NCI-H187 treated with DMSO at 0.1 percent for 48 hours (cell line): ENCODE measurements at places on chromosomes 3 and 15.

DNA sequence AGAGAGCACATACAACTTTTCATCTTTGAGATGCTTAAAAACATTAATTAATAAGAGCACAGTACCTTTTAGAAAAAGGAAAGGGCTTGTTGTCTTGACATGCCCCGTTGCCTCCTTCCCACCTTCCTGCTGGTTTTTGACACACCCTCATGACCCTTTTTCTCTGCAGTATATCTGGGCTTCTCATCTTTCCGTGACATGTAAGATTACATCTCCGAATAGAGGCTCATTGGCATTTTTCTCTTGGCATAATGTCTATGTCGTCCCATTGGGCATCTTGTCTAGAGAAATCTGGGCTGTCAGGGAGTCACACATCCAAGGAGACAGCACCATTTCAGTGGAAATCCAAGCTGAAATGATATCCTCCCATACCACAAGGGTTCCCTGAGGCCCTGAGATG lies 64.1 kb downstream of the LRTM1 start:
- DNase-seq, result no peak

GRCh38 chr3:149542375-149543312 lies 68.1 kb downstream of the TM4SF4 start:
- no peak for DNase-seq

- DNase-seq, result no peak
Measured at GRCh38 chr15:67080900-67081431, 15.6 kb downstream of the SMAD3 start.

DNA sequence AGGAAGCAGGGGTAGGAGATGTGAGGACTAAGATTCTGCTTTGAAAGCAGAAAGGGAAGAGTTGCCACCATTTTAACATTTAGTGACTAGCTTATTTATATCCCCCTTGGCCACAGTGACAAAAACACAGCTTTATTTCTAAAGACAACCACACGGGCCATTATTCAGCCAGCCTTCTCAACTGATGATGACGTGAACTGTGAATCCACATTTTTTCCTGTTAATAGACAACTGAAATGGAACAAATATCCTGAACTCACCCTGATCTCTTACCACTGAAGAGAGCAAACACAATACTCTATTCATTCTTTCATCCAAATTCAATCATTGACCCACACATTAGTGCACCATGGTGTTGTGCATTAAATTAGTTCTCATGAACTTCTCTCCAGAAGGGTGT lies 145.1 kb downstream of the TNIK start:
- DNase-seq, result no peak

GRCh38 chr3:33949074-33949473 lies 150.6 kb downstream of the PDCD6IP start:
- no peak for DNase-seq

GRCh38 chr15:43903864-43904290 lies 77.1 kb downstream of the WDR76 start:
- no peak for DNase-seq

DNA sequence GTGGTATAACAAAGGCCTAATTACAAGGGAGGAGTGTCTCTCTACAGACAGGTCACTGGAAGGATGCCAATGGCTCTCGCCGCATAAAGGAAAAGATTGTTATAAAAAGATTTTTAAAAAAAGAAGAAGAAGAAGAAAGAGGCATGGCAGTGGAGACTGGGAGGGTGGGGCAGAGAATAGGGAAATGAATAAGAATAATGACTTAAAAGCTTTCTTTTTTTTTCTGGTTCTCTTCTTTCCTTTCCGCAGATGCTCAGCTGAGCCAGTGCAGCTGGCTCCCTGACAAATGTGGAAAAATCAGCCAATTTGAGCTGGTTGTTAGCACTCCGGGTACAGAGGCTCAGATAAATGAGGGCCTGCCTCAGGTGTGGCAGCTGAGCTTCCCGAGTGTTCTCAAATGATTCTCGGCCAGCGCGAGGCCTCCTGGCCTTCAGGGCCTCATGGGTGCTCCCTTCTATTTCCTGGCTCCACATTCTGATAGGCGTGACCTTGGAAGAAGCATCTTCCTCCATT lies 234.1 kb downstream of the RORA start:
- DNase-seq, result no peak
